ENCODE measurements at places on chromosomes 1 and 21. TPM values are rescaled to one million over a fixed set of nuclear protein-coding genes. Genes with fewer than 3 reads are reported as not detected.

Gene OR2L5
- total RNA-seq = not detected

- DNase-seq = peak; percentile 34
Observed at GRCh38 chr1:40860706-40861223, 1.4 kb downstream of the CITED4 start.

Gene BGLAP
- total RNA-seq = not detected

DNA sequence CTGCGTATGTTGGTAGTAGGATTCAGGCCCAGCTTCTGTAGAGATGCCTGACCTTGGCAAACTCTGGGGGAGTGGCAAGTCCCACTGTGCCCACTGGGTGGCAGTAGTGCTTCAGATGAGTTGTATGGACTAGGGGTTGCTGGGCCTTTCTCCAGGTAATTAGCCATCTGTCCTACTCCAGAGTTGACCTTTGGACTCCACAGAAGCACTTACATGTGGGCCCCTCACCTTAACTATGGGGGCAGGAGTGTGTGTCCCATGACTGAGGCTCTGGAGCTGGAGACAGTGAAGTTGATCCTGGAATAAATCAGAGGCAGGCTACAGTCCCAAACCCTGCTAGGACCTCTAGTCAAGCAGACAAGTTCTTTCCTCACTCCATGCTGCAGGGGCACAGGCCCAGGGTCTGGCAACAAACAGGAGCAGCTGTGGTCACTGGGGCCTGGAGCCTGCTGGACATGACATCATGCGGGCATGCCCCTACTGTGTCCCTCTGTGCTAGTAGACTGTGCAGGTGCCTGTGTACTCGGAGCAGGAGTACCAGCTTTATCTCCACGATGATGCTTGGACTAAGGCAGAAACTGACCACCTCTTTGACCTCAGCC lies 4.6 kb downstream of the DMAP1 start:
- peak; percentile 87 for DNase-seq

DNA sequence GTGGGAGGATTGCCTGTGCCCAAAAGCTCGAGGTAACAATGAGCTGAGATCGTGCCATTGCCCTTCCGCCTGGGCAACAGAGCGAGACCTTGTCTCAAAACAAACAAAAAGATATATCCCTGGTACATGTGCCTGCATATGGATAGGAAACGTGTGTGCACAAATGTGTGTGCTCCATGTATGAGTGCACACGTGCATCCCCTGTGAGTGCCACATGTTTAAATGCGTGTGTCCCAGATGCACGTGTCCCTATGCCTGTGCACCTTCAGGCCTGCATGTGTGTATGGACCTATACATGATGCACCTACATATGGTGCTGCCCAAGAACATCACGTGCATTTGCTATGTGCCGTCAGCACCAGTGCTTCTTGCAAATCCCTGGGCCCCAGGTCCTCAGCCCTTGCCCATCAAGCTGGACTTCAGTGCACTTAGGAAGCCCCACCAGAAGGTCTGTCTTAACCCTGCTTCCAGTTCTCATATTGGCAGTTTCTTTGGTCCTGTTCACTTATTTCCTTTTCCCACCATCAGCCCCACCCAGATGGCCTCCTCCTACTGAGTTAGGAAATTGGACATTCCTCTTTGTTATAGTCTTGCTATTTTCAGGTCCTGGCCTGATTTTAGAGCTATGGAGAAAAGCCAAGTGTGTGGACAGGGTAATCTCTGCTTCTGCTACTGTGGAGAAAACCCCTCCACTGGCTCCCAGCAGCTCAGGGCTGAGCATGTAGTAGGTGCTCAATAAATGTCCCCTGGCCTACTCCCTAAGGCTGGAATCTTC lies 15.4 kb downstream of the TIE1 start:
- DNase-seq = no peak

DNA sequence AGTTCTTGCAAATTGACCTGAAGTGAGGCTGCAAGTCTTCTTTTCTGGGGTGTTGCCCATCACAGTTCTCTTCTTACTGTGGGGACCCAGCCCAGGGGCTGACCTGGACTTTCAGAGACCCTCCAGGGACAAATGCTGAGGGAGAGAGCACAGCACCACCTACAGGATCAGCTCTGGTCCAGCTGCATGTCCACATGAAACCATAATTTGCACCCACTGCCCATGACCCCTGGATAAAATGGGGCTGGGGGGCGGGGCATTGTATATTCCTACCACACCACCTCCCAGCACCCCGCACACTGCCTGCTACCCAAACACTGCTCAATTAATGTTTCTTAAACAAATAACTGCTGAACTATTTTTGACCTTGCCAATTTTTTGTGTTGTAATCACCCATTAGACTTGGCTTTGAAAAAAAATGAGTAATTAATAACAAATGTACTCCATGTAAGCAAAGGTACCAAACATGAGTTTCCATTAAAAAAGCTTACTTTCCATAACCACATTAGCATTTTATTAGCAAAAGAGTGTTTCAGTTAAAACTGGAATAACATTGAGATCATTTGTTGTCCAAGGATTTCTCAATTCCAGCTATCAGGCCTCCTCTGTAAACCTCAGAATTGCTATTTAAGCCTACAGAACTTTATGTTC lies 168.0 kb upstream of the RAB4A start:
- no peak for DNase-seq

DNA sequence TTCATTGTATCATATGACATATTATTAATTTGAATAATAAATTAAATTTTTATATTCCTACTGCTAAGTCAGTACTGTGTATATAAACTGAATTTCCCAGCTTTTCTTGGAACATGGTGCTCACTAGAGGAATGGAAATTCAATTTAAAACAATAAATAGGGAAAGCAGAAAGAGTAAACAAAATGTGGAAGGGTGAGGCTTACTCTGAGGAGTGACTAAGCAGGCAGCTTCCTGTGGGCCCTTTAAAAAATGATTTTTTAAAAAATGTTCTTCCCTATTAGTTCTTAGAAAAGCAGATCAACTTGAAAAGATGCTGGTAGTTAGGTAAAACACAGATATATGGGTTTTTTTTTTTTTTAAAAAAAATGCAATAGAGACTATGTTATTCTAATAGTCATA lies 49.5 kb upstream of the S1PR1 start:
- DNase-seq = no peak

GRCh38 chr1:54273795-54274163 lies 73.8 kb downstream of the MRPL37 start:
- peak; percentile 52 for DNase-seq

- no peak for DNase-seq
Observed at GRCh38 chr1:60348884-60349283, 275.3 kb upstream of the C1orf87 start.

GRCh38 chr21:29376556-29376955 lies 77.8 kb downstream of the BACH1 start:
- DNase-seq = peak; percentile 55

DNA sequence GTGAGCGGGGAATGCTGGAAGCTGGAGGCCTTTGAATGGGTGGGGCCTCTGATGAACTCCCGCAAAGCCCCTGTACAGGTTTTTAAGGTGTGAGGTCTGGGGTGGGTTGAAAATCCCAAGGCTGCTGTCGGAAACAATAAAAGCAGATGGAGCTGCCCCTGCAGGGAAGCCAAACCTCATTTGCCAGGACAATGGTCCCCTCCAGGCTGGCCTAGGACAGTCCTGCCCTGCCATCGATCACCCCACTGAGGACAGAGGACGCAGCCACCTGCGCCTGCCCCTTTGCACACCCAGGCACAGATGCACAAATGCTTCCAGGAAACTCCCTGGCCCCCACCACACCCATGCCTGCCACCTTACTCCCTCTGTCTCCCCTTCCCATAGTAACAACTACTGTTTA lies 4.4 kb downstream of the DRAXIN start:
- DNase-seq = no peak

Gene SPRR2F
- total RNA-seq = not detected

GRCh38 chr21:14479241-14479786 lies 66.8 kb downstream of the SAMSN1 start:
- no peak for DNase-seq

Gene LY9
- 1.6 TPM for total RNA-seq

Gene LCE1A
- total RNA-seq = not detected

Gene C1orf115
- total RNA-seq = 10.9 TPM

GRCh38 chr1:82264802-82265201 lies 464.1 kb downstream of the ADGRL2 start:
- DNase-seq = no peak

DNA sequence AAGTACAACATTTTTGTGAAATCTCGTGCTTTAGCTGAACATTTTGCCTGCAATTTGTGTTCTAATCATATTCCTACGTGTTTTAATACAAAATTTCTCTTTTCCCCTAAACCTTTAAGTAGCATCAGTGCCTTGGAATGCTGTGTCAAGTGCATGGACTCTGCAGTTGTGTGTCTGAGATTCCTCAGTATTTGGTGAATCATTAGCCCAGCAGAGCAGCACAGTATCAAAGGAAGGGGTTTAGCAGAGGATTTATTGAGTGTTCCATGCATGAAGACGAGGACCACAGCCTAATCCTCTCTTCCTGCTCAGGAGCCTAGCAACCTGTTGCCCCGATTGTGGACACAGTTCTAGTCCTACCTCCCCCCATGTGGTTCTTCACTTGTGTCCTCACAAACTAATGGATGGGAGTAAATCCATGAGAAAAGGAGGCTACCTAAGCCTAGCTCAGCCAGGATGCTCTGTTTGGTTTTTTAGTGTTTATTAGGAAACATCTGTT lies 29.3 kb upstream of the PCP4 start:
- no peak for DNase-seq

DNA sequence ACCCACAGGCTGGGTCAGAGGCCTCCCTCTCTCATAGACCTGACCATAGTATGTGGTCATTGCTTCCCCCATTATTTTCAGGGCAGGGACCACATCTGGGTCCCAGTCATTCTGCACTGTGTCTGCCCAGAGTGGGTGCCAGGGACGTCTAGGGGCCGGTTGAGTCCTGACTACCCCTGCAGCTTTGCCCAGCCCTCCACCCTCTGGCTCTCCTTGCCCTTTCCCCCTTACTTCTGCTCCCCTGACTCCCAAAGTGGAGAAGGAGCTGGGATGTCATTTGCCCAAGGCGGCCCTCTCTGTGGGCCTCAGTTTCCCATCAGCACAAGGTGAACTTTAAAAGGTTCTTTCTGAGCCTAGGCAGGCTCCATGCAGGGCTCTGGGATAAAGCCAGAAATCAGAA lies 4.3 kb upstream of the TTC22 start:
- DNase-seq = no peak

Gene IL12RB2
- total RNA-seq = 3.3 TPM

Gene HSD3B1
- total RNA-seq = not detected

DNA sequence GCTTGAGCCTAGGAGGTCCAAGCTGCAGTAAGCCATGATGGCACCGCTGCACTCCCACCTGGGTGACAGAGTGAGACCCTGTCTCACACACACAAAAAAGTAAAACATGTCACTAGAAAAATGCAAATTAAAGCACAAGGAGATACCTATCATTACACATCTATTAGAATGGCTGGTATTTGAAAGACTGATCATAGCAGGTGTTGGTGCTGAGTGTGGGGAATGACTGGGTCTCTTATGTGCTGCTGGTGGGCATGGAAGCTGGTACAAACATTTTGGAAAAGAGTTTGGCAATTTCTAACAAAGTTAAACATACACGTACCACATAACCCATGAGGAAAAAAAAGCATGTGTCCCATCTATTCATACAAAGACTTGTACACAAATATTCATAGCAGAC lies 142.1 kb upstream of the ZBTB40 start:
- no peak for DNase-seq

GRCh38 chr1:155251566-155251965 lies 3.7 kb downstream of the ENTREP3 start:
- no peak for DNase-seq

- DNase-seq = no peak
Observed at GRCh38 chr21:33112681-33113080, 42.7 kb downstream of the OLIG1 start.

DNA sequence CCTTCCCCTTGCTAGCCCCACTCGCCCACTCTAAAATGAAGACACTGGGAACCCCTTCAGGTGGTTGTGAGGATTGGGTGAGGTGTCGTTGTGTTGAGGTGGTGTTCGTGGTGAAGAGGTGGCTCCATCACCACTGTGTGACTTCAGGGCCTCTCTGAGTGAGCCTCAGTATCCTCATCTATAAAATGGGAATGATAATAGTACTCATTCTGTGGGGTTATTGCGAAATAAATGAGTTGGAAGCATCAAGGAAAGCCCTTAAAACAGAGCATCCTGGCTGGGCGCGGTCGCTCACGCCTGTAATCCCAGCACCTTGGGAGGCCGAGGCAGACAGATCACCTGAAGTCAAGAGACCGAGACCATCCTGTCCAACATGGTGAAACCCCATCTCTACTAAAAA lies 6.7 kb upstream of the MARCKSL1 start:
- DNase-seq = no peak

- DNase-seq = no peak
Observed at GRCh38 chr1:3246251-3246650, 177.2 kb downstream of the PRDM16 start.

Gene NIBAN1
- 51.1 TPM for total RNA-seq

- no peak for DNase-seq
Observed at GRCh38 chr1:2856676-2857375, 55.3 kb upstream of the TTC34 start.

Gene KRTAP21-2
- not detected for total RNA-seq

DNA sequence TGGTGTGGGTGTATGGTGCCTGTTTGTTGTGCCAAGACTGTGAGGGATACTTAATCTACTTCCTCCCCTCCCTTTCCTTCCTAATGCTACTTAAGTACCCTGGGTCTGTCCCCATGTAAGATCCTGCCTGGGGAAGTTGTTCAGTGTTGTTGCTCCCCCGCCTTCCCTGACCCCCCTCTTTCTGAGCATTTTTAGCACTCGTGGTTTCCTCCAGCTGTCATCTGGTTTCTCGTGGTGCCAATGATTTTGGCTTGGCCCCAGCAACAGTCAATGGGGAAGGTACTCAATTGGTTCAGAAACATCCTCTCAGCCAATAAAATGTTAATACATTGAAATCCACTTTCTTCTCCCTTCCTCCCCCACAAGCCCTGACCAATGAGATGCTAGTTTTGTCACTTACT lies 8.0 kb upstream of the B4GALT3 start:
- peak; percentile 51 for DNase-seq

DNA sequence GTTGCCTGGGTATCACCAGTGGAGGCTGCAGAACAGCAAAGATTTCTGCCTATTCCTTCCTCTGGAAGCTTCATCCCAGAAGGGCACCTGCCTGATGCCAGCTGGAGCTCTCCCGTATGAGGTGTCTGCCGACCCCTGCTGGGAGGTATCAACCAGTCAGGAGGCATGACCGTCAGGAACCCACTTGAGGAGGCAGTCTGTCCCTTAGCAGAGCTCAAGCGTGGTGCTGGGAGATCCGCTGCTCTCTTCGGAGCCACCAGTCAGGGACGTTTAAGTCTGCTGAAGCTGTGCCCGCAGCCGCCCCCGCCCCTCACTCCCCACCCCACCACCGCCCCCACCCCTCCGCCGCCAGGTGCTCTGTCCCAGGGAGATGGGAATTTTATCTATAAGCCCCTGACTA lies 23.1 kb upstream of the HFM1 start:
- DNase-seq = no peak

- DNase-seq = no peak
Observed at GRCh38 chr21:44709426-44710293, 1.7 kb downstream of the TSPEAR start.
